ENCODE measurements at places on chromosomes 7 and 10.

DNA sequence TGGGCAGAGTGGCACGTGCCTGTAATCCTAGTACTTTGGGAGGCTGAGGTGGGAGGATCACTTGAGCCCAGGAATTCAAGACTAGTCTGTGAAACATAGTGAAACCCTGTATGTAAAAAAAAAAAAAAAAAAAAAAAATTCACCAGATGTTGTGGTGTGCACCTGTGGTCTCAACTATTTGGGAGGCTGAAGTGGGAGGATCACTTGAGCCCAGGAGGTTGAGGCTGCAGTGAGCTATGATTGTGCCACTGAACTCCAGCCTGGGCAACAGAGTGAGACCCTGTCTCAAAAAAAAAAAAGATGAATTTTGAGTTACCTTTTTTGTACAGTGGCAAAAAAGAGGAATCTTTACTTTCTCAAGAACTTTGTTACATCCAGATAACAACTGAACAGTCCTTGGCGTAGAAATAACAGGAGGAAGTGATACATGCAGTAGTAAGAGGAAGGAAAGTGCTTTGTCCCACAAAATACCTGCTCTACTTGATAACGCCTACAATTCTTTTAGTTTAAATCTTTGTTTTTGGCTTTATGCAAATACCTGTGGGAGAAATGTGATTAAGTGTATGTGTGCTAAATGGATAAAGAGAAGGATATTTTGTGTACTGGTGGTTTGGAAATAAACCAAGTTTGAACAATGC is 29.3 kb downstream of the SPAG6 start:
- no peak for DNase-seq

DNA sequence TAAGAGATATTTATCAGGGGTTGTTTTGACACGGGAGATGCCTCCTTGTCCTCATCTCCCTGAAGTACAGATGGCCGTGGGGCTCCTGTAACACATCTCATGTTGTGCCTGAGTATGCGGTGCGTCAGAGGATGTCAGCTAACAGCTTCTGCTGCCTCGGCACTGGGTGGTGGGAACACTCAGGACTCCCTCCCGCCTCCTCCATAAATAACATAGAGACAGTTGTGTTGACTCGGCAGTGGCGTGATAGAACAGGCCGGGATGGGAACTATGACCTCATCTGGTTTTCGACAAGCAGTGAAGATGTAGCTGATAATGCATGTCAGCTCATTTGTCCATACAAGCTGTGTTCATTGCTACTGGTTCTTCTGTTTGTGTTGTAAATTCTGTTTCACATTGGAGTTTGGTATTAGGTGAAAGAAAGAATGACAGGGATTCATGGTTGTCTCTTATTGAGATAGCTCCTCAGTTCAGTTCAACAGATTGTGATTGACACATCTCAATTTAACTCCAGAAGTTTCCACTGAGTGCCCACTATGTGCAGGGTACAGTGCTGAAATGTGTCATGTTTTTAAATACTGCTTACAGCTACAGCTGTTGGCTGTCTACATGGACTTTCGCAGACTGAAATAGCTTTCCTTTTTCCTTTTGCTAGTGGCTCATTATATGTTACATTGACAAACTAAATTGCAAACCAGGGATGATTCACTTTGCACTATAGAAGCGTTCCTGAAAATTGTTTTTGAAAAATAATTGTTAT is 87.4 kb downstream of the CHN2 start:
- DNase-seq, result no peak

DNA sequence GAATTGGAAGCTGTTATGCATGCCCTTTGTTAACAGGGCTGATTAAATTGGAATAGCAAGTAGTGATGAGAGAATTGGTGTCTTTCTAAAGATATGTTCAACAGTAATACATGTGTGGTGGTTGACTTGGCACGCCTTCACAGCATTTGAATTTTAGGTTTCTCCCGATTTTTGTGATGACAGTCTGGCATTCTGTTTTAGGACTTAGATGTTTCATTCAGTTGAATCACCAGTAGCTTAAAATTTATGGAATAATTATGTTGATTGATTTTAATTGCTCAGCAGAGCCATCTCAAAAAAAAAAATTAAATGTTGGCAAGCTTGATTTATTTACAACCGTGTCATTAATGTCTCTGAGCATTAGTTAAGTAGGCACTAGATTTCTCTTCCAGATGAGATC is 219.7 kb downstream of the CSTF2T start:
- DNase-seq, result no peak

- DNase-seq, result no peak
Measured at GRCh38 chr10:124703778-124704427, 40.3 kb downstream of the FAM53B start.

GRCh38 chr7:74356589-74357315 is 67.5 kb downstream of the CLIP2 start:
- no peak for DNase-seq

GRCh38 chr10:95440756-95441546 is 120.2 kb downstream of the SORBS1 start:
- no peak for DNase-seq

DNA sequence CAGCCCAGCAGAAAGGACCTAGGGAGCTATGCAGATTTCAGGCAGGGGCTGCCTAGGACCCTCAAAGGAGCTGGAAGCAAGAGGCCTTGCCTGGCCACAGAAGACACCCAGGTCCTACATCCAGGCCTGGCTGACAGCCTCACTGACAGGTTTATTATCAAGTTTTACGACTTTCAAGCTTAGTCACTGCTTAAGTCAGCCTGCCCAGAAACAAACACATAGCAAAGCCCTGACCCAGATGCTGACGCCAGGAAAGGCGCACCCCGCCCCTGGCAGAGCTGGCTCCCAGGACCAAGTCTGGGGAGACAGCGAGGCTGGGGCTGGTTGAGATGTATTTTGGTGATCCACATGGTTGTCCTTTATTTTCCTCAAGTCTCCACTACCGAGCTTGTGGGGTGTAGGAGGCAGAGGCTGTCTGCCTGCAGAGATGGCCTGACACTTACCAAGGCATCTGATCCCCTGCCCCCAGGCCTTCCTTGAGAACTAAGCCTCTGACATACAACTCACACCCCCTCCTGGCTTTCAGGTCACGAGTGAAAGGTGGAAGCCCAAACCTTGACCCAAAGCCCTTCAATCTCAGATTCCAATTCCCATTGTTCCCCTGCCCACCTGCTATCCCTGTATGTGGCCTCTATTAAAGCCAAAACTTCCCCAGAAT is 80.7 kb upstream of the EMX2 start:
- DNase-seq, result no peak

DNA sequence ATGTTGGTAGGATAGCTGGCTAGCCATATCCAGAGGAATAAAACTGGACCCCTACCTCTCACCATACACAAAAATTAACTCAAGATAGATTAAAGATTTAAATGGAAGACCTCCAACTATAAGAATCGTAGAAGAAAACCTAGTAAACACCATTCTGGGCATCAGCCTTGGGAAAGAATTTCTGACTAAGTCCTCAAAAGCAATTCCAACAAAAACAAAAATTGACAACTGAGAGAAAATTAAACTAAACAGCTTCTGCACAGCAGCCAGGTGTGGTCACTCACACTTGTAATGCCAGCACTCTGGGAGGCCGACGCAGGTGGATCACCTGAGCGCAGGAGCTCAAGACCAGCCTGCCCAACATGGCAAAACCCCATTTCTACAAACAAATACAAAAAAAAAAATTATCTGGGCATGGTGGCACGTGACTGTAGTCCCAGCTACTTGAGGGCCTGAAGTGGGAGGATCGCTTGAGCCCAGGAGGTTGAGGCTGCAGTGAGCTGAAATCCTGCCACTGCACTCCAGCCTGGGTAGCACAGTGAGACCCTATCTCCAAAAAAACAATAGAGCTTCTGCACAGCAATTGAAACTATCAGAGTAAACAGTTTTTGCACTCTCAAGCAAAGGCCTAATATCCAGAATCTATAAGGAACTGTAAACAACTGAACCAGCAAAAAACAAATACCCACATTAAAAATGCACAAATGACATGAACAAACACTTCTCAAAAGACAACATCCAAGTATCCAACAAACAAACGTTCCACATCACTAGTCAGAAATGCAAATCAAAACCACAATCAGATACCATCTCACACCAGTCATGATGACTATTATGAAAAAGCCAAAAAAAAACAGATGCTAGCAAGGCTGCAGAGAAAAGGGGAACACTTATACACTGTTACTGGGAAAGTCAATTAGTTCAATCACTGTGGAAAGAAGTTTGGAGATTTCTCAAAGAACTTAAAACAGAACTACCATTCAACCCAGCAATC is 4.8 kb downstream of the CRPPA start:
- DNase-seq, result no peak

- DNase-seq, result no peak
Measured at GRCh38 chr7:70188901-70189650, 590.8 kb downstream of the AUTS2 start.

DNA sequence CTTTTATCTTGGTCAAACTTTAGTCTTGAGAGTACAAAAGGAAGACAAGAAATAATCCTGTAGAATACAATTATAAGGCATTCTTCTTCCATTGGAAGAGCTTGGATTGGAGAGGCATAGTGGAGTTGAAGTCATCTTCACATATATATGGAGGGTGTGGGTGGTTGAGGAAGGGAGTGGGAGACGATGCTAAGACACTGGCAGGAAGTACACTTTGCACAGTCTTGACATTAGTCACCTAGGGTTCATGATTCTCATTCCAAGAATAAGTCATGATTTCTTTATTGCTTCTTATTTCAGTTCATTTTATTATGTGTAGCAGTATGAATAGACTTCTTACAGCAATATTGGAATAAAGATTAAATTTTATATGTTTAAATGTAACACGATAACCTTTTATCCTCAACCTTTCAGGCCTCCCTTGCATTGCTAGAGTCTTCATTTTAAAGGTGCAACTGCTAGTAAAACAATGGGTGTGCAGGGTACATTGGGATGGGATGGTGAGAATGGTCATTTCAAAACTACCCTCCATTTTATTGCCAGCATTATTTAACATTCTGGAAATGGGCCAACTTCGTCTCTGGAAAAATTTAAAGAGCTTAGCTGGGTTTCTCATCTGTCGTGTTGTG is 12.3 kb upstream of the SLC26A3 start:
- no peak for DNase-seq
